ENCODE measurements at places on chromosomes 6 and 20. TPM values are rescaled to one million over a fixed set of nuclear protein-coding genes. Genes with fewer than 3 reads are reported as not detected.

DNA sequence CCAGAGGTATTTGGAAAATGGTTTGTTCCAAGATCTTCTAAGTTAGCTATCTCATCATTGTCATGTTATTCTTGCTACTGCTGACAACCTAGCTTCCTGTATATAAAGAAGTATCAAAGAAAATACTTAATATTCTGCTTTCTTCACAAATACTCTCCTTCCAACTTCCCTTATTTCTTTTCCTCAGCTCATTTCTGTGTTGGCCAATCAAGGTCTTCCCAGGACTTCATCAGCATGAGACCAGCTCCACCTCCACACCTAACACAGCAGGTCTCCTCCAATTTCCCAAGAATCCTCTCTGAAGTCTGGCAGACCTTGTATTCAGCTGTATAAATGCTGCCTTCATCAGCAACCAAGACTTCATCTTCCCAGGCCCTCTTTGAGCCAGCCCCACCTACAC is 538.6 kb upstream of the JARID2 start:
- DNase-seq: no peak
- H3K36me3 ChIP-seq: no peaks in the 10 kb centered on the region
- H3K27me3 ChIP-seq: no peaks in the 10 kb centered on the region
- peak overlapping the region; percentile 69 for H3K27ac ChIP-seq
- H3K4me1 ChIP-seq: no peaks in the 10 kb centered on the region

GRCh38 chr6:33746036-33746600 is 587 bp downstream of the IP6K3 start:
- H3K4me3 ChIP-seq: peak overlapping the region; percentile 47
- no peaks in the 10 kb centered on the region for H3K4me1 ChIP-seq
- peaks cover 8% of the 10 kb centered on the region for H3K36me3 ChIP-seq
- H3K27ac ChIP-seq: peak overlapping the region; percentile 94

ME1 gene
- 25.6 TPM for total RNA-seq

- H3K4me1 ChIP-seq: peaks cover 34% of the 10 kb centered on the region
- no peaks in the 10 kb centered on the region for H3K36me3 ChIP-seq
- no peak for DNase-seq
- no peak overlapping the region for H3K27ac ChIP-seq
Measured at GRCh38 chr6:37980222-37980595, 160.7 kb downstream of the ZFAND3 start.

DNA sequence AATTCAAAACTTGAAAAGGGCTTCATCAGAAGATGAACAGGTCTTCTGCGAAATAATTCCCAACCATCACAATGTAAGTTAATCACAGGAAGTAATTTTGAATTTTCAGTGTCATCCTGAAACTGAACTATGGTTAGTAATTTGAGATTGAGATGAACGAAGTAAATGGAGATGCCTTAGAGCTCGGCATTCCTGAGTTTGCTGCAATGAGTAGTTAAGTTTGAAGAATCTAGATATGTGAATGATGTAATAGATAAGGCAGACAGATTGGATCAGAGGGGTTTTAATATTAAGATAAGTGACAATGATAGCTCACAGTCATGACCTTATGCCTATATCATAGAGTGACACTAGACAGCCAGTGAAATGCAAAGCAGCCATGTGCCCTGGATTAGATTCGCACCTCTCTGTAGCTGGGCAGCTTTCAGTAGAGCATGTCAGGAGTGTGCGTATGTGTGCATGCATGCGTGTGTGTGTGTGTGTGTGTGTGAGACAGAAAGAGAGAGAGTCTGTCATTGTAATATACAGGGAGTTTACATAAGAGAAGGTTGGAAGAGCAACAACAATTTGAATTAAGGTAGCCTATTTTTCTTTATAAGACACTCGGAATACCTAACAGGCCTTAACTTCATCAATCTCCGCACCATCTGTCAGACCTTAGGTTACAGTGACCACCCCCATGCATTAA is 233.0 kb downstream of the GMPR start:
- H3K27me3 ChIP-seq: no peaks in the 10 kb centered on the region
- H3K27ac ChIP-seq: no peak overlapping the region
- no peaks in the 10 kb centered on the region for H3K36me3 ChIP-seq
- no peak overlapping the region for H3K4me3 ChIP-seq
- H3K4me1 ChIP-seq: no peaks in the 10 kb centered on the region

XKR7 gene
- not detected for total RNA-seq

DNA sequence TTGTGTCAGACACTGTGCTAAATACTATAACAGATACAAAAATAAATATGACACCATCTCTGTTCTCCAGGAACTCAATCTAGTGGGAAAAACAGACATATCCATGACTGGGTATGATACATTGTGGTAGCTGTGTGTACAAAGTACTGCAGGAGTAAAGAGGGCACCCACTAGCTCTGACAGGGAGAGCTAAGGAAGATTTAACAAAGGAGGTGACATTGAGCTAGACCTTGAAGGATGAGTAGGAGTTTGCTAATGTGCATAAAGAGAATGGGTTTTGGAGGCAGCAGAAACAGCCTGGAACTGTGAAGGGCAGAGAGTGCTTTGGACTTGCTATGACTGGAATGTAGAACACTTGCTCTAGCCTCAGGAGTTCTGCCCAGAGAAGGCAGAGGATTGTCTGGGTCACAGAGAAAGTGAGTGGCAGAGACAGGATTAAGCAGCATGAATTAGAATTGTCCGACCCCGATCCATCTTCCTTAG is 14.4 kb downstream of the MMP24 start:
- no peak overlapping the region for H3K4me3 ChIP-seq
- no peaks in the 10 kb centered on the region for H3K36me3 ChIP-seq
- H3K4me1 ChIP-seq: no peaks in the 10 kb centered on the region
- no peak overlapping the region for H3K27ac ChIP-seq
- DNase-seq: no peak
- no peaks in the 10 kb centered on the region for H3K27me3 ChIP-seq

Data from right atrium auricular region (tissue), 2 donors.